Activated T-helper 2 cell treated with anti-CD3 and anti-CD28 coated beads, Interferon-gamma antibody, Interleukin-2, Interleukin-4, amounts not matched to agents 10 μg/mL and 5 μg/mL and 100 μg/mL, durations not matched to agents 14 hours and 24 hours and 36 hours (primary cell): ENCODE measurements at places on chromosomes 11 and 22.

- H3K27ac ChIP-seq: no peak overlapping the region
- H3K4me1 ChIP-seq: peaks cover 4% of the 10 kb centered on the region
- no peaks in the 10 kb centered on the region for H3K36me3 ChIP-seq
- H3K4me3 ChIP-seq: no peak overlapping the region
- peaks cover 15% of the 10 kb centered on the region for H3K27me3 ChIP-seq
- DNase-seq: no peak
Measured at GRCh38 chr11:47201015-47201414, 13.8 kb upstream of the DDB2 start.

- no peak overlapping the region for H3K4me3 ChIP-seq
- H3K4me1 ChIP-seq: peaks cover 11% of the 10 kb centered on the region
- DNase-seq: no peak
- H3K27ac ChIP-seq: peak overlapping the region; percentile 5
- H3K36me3 ChIP-seq: peaks cover 6% of the 10 kb centered on the region
- H3K27me3 ChIP-seq: no peaks in the 10 kb centered on the region
Measured at GRCh38 chr11:64892411-64892831, 14.0 kb upstream of the EHD1 start.

GRCh38 chr11:61079416-61080150, 22.7 kb upstream of the CD5 start:
- peaks cover 88% of the 10 kb centered on the region for H3K4me1 ChIP-seq
- DNase-seq: no peak
- peak overlapping the region; percentile 96 for H3K27ac ChIP-seq
- no peaks in the 10 kb centered on the region for H3K27me3 ChIP-seq
- peaks cover 84% of the 10 kb centered on the region for H3K36me3 ChIP-seq

- H3K4me1 ChIP-seq: no peaks in the 10 kb centered on the region
- H3K36me3 ChIP-seq: no peaks in the 10 kb centered on the region
- no peaks in the 10 kb centered on the region for H3K27me3 ChIP-seq
- no peak for DNase-seq
- no peak overlapping the region for H3K4me3 ChIP-seq
Measured at GRCh38 chr22:17548010-17548755, 15.1 kb upstream of the SLC25A18 start.

DNA sequence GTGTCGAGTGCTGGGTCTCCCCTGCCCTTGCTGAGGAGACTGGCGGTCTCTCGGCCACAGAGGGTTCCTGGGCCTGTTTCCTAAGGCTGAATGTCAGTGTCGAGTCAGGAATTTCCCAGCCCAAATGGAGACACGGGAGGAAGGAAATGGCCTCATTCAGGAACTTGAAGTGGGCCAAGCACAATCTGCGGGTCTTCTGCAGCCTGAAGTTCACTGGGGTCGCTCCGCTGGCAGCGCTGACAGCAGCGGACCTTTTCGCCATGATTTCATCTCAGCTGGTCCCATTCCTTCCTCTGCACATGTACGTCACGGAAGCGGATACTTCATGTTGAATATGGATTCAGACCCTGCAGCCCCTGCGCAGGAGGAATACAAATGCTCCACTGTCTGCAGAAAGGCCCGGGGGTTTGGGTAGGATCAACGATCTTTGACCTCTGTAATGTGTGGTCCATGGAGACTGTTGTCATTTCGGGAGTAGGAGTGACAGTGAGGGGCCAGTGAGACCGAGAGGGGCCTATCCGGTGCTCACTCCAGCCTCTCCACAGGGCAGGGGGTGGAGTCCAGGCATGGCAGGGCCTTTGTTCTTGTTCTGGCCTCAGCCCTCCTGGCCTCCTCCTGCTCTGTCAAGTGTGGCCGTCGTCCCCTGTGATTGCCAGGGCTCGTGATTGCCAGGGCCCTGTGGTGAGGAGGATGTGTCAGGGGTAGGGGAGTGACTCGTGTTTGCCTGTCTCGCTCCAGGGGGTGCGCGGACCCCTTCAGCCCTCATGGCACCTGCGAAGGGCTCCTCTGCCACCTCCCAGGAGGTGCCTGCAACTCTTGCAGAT, 402.3 kb downstream of the TBC1D22A start:
- H3K4me3 ChIP-seq: no peak overlapping the region
- no peak overlapping the region for H3K27ac ChIP-seq
- DNase-seq: no peak
- H3K4me1 ChIP-seq: no peaks in the 10 kb centered on the region
- H3K36me3 ChIP-seq: no peaks in the 10 kb centered on the region

GRCh38 chr11:92149996-92150395, 74.6 kb upstream of the FAT3 start:
- DNase-seq: no peak
- H3K27ac ChIP-seq: no peak overlapping the region
